ENCODE measurements at places on chromosomes 11 and 22.

DNA sequence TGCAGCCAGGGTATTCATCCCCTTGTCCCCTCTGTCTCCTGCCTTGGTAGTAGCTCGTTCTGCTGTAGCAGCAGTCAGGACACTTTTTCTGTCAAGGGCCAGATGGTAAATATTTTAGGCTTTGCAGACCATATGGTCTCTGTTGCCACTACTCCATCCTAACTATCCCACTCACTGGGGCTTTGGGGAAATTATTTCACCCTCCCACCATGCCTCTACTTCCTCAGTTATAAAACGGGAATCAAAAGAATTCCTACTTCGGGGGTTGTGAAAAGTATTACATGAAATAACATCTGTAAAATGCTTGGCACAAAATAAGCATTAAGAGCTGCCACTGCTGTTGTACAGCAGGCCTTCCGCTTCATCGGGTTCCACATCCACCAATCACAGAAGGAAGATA lies 89.9 kb upstream of the LDLRAD3 start:
- DNase-seq = no peak

- no peak for DNase-seq
Observed at GRCh38 chr11:84501750-84502149, 1125.4 kb downstream of the DLG2 start.

DNA sequence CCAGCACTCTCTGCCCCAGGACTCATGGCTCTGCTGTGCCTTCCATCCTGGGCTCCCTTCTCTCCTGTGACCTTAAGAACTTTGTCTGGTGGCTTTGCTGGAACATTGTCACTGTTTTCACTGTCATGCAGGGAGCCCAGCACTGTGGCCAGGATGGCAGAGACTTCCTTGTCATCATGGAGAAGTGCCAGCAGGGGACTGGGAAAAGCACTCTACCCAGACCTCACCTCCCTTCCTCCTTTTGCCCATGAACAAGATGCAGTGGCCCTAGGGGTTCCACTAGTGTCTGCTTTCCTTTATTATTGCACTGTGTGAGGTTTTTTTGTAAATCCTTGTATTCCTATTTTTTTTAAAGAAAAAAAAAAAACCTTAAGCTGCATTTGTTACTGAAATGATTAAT lies 2.9 kb upstream of the TTC36 start:
- DNase-seq = no peak

GRCh38 chr11:65559951-65560537 lies 1.9 kb upstream of the LTBP3 start:
- no peak for DNase-seq

DNA sequence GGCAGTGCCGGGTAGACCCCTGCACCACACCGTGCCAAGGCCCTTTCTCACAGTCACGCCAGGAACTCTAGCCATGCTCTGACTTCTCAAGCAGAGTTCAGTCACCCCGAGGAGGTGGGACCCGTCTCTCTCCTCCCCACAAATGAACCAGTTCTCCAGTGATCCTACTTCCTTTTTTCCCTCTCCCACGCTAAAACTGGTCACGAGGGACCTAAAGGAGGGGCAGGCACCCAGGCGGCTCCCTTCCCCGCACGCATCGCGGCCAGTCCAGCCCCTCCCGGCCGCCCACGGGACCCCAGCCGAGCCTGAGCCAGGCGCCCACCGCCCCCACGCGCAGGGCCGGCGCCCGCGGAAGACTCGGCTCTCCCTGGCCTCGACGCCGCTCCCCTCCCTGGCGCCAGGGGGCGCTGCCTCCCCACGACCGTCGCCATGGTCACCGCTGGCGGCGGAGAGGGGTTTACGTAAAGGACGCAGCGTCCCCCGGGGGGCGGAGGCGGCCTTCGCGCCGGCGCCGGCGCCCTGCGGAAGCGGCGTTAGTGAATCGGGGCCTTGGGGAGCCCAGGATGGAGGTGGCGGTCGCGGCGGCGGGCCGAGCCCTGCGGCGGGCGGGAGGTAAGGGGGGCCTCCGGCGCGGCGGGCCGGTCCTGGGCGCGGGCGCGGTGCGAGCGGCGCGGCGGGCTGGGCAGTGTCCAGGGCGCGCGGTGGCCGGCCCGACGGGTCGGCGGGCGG lies at the start of gene DAGLA:
Gene DAGLA, plus strand, starts transcription at position 499 of the 729 bp plus-strand sequence. CDS start 39,765 bp downstream, outside the sequence.
- DNase-seq = peak; percentile 73

DNA sequence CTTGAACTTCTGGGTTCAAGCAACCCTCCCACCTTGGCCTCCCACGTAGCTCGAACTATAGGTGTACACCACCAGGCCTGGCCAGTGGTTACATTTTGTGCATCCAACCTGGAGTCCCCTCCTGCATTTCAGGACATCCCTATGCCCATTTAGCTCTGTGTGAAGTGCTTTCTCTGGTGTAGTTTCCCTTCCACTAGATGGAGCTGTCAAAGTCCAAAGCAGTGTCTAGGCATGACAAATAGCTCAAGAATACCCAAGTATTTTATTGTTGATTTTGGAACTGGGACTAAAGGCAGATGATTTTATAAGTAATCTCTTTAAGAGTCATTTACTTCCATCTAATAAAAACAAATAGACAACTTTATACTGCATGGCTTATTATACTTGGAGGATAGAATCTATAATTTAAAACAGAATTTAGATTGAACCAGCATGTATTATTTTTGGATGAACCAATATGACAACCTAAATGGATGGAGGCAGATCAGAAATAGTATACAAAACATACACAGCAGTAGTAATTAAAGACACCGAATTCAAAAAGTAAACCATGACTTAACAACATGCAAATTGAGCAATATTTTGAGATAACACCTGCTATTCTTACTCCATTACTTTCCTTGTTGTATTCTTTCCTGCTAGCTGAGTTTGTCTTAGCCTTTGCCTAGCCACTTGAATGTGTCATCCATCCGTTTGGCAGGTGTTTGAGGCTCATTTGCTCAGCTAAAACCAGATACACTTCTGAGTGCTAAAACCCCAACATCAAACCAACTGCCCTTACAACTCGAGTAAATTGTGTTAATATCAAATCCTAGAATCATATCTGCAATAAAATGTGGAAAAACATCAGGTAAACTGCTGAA lies 37.7 kb downstream of the EIF4ENIF1 start:
- no peak for DNase-seq

DNA sequence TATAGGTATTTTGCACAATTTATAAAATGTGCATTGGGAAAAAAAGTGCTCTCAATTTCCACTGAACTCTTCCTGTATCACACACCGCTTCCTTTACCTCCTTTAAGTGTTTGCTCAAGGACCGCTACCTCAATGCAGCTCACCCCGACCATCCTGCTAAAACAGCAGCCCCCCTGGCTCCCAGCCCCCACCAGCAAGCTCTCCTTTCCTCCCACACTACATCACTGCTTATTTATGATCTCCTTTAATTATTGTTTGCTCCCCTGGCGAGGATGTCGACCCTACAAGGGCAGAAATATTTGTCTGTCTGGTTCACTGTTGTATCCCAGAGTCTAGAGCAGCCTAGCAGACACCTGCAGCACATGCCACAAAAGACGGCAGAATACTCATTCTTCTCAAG lies 10.0 kb downstream of the SHANK2 start:
- DNase-seq = no peak

DNA sequence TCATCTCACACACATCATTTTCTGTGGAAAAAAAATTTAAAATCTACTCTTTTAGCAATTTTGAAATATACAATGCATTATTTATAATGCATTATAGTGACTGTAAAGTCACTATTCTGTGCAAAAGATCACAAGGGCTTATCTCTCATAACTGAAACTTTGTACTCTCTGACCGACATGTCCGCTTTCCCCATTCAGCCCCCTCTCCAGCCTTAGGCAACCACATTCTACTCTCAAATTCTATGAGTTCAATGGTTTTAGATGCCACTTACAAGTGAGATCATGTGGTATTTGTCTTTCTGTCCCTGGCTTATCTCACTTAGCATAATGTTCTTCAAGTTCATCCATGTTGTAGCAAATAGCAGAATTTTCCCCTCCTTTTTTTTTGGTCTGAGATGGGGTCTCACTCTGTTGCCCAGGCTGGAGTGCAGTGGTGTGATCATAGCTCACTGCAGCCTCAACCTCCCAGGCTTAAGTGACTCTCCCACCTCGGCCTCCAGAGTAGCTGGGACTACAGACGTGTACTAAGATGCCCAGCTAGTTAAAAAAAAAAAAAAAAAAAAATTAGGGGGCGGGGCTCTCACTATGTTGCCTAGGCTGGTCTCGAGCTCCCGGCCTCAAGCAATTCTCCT lies 44.5 kb downstream of the SYN3 start:
- DNase-seq = no peak

DNA sequence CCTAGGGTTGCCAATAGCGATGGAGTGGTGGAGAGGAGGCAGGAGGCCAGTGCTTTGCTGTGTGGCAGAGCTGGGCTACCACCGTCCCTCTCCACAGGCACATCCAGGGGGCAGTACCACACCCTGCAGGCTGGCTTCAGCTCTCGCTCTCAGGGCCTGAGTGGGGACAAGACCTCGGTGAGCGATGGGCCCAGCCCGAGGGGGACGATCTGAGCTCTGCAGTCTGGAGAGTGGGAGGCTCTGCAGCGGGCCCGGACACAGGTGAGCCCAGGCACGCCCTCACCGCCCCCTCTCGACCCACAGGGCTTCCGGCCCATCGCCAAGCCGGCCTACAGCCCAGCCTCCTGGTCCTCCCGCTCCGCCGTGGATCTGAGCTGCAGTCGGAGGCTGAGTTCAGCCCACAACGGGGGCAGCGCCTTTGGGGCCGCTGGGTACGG lies 2.5 kb downstream of the PKP3 start:
- no peak for DNase-seq

- DNase-seq = no peak
Observed at GRCh38 chr11:119912229-119912628, 183.2 kb upstream of the NECTIN1 start.

DNA sequence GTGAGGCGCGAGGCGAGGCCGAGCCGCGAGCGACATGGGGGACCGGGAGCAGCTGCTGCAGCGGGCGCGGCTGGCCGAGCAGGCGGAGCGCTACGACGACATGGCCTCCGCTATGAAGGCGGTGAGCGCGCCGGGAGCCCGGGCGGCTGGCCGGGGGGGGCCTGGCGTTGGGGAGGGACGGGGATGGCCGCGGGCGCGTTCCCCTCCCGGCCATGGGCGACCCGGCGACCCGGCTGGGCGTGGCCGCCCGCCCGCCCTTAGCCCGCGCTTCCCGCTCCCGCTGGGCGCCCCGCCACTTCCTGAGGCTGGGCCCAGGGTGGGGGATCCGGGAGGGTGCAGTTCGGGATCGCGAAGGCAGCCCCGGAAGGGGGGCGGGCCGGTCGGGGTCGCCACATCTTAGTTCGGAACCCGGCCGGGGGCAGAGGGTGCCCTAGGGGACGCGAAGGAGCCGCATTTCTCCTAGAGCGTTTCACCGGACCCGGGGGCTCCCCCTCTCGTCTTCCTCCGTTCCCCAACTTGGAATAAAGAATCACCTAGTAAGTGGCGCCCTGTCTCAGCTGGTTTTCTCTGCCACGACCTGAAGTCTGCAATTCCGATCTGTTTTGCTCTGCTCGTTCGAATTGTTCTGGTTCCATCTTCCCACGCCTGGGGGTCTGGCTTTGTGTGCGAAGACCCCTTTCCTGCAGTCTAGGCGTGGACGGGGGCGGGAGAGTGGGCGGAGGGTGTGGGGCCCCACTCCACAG lies 536 bp downstream of the YWHAH start:
- no peak for DNase-seq

GRCh38 chr22:41781507-41781906 lies 19.0 kb upstream of the CCDC134 start:
- no peak for DNase-seq

All from putamen (tissue), 1 donor.